Activated CD4-positive, alpha-beta T cell treated with anti-CD3 and anti-CD28 coated beads for 36 hours (primary cell): ENCODE measurements at places on chromosomes 1 and 21. TPM values are rescaled to one million over a fixed set of nuclear protein-coding genes. Genes with fewer than 3 reads are reported as not detected.
A peak's percentile ranks its signal among the peaks of the same experiment; 100 is the strongest.

GRCh38 chr1:5752746-5753548, 239.3 kb downstream of the NPHP4 start:
- no peaks in the 10 kb centered on the region for H3K4me1 ChIP-seq
- peaks cover 3% of the 10 kb centered on the region for H3K27me3 ChIP-seq
- no peak overlapping the region for H3K4me3 ChIP-seq
- no peak for DNase-seq
- no peaks in the 10 kb centered on the region for H3K36me3 ChIP-seq
- H3K27ac ChIP-seq, result no peak overlapping the region

DNA sequence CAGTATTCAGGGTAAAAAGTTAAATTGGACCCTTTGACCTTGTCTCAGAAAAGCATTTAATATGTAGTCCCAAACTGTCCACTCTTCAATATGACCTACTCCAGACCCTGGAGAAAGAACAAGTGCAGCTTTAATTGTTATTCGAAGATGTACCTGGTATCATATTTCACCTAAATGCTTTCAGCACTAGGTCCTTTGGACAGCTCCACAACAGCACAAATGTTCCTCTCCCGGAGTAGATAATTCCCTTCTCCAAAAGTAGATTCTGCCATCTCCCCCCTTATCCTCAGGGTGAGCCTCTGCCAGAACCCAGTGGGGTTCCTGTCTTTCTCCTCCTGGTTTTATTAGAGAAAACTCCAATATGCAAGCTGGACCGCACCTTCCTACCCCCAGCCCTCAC, 104.5 kb upstream of the AJAP1 start:
- H3K4me1 ChIP-seq, result no peaks in the 10 kb centered on the region
- no peaks in the 10 kb centered on the region for H3K36me3 ChIP-seq
- no peak for DNase-seq
- peaks cover 18% of the 10 kb centered on the region for H3K27me3 ChIP-seq
- no peak overlapping the region for H3K27ac ChIP-seq
- no peak overlapping the region for H3K4me3 ChIP-seq

GRCh38 chr1:11062965-11063401, 3.2 kb upstream of the SRM start:
- H3K36me3 ChIP-seq, result peaks cover 47% of the 10 kb centered on the region
- H3K4me1 ChIP-seq, result peaks cover 36% of the 10 kb centered on the region
- DNase-seq, result peak; percentile 58
- no peaks in the 10 kb centered on the region for H3K27me3 ChIP-seq

DNA sequence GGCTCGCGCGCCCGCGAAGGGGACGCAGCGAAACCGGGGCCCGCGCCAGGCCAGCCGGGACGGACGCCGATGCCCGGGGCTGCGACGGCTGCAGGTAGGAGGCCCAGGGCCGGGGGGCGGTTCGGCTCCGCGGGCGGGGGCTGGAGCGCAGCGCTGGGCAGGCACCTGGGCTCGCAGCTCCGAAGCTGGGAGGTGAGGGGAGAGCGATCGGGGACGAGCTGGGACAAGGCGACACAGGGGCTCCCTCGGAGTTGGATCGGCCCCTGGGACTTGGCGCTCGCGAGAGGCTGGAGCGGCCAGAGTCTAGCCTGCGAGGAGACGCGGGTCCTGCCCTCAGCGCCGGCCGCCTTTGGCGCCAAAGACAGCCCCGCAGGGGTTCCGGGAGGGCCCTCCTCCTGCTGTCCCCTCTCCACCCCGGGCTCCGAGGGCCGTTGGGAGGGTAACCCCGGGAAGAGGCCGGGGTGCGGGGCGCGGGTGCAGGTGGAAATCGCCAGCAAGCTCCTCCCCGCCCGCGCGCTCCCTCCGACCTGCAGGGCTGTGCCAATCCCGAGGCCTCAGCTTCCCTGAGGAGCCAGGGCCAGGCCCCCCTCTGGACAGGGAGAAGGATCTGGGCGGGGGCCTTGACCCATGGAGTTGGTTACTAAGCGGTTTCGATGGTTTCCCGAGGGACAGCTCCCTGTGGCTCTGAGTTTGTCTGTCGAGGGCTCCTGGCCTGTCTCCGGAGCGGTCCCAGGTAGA, 401 bp downstream of the TP73 start:
- H3K4me1 ChIP-seq, result peaks cover 24% of the 10 kb centered on the region
- peaks cover 33% of the 10 kb centered on the region for H3K27me3 ChIP-seq
- no peaks in the 10 kb centered on the region for H3K36me3 ChIP-seq
- no peak for DNase-seq
- H3K27ac ChIP-seq, result no peak overlapping the region
- no peak overlapping the region for H3K4me3 ChIP-seq

- no peaks in the 10 kb centered on the region for H3K36me3 ChIP-seq
- H3K4me3 ChIP-seq, result no peak overlapping the region
- no peaks in the 10 kb centered on the region for H3K27me3 ChIP-seq
- peaks cover 68% of the 10 kb centered on the region for H3K4me1 ChIP-seq
- no peak for DNase-seq
- no peak overlapping the region for H3K27ac ChIP-seq
These were observed 159.5 kb downstream of the LTN1 start for GRCh38 chr21:28833182-28833581.

DNA sequence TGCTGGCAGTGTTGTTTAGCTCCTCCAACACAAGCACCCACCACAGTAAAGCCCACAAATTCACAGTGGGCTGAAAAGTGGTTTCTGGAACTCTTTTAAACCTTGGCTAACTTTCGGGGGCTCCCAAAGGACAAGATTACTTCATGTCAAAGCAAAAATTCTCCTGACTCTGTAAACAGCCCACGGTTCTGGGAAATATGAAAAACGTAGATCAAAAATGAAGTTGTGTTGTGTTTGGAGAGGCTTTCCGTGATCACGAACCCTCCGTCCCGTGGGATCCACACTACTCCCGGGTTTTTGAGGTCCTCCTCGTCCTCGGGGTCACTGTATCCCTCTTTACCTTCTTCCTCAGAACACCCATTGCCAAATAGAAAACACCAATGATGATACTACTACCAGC, 159.0 kb upstream of the RUNX1 start:
- no peaks in the 10 kb centered on the region for H3K36me3 ChIP-seq
- no peaks in the 10 kb centered on the region for H3K27me3 ChIP-seq
- DNase-seq, result no peak
- H3K27ac ChIP-seq, result no peak overlapping the region
- peaks cover 26% of the 10 kb centered on the region for H3K4me1 ChIP-seq

DNA sequence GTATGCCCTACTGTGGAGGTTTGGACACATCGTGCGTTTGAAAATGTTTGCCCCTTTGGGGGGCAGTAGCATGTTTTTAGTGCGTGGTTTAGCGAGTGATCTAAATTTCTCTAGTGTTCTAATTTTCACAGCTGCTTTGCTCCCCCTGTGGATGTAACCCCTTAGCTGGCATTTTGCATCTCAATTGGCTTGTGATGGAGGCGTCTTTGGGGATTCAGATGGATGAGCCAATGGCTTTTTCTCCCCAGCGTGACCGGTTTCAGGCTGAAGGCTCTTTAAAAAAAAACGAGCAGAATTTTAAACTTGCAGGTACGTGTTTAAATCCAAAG, 836 bp downstream of the CDC7 start:
- peaks cover 31% of the 10 kb centered on the region for H3K36me3 ChIP-seq
- no peak overlapping the region for H3K4me3 ChIP-seq
- H3K4me1 ChIP-seq, result peaks cover 30% of the 10 kb centered on the region
- no peak overlapping the region for H3K27ac ChIP-seq

The SH3BGR gene
- total RNA-seq, result 3.9 TPM

The UTS2 gene
- not detected for total RNA-seq

DNA sequence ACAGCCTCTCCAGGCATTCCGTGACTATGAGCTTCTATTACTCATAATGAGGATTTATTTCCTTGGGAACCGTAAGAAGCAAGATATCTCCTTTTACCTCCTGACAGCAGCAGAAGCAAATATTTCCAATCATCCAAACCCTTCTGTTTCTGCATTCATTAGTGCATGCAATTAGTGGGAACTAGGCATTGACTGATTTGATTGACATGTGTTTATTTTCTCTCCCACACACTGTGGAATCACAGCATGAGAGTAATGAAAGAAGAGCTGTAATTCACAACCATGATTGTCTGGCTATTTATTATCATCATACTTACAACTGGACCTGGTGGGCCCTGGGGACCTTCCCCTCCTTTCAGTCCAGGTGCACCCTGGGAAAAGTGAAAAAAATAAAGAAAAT, 146.8 kb downstream of the COL11A1 start:
- no peak for DNase-seq
- no peak overlapping the region for H3K4me3 ChIP-seq
- no peaks in the 10 kb centered on the region for H3K27me3 ChIP-seq
- H3K36me3 ChIP-seq, result no peaks in the 10 kb centered on the region
- H3K27ac ChIP-seq, result no peak overlapping the region

GRCh38 chr1:238517711-238518110, 627.0 kb upstream of the ZP4 start:
- no peaks in the 10 kb centered on the region for H3K36me3 ChIP-seq
- no peaks in the 10 kb centered on the region for H3K4me1 ChIP-seq
- H3K27ac ChIP-seq, result no peak overlapping the region
- no peaks in the 10 kb centered on the region for H3K27me3 ChIP-seq
- no peak for DNase-seq

DNA sequence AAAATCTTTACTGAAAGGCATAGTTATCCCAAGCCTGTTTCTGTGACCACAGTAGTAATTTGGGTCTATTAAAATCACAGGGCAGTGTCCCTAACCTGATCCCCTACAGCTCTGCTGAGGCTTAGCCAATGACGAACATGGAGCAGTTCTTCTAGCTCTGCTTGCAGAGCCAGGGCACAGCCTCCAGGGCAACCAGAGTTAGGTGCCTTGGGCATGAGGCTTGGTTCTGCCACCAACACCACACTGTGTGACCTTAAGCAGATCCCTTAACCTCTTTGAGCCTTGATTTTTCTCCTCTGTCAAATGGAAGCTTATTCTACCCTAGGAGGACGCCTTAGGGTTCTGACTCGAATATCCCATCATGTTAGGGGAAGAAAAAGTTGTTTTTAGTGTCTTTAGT, 86.7 kb upstream of the TLR5 start:
- H3K27ac ChIP-seq, result peak overlapping the region; percentile 81
- no peaks in the 10 kb centered on the region for H3K27me3 ChIP-seq
- H3K4me3 ChIP-seq, result peak overlapping the region; percentile 5
- DNase-seq, result peak; percentile 32
- H3K36me3 ChIP-seq, result peaks cover 1% of the 10 kb centered on the region

DNA sequence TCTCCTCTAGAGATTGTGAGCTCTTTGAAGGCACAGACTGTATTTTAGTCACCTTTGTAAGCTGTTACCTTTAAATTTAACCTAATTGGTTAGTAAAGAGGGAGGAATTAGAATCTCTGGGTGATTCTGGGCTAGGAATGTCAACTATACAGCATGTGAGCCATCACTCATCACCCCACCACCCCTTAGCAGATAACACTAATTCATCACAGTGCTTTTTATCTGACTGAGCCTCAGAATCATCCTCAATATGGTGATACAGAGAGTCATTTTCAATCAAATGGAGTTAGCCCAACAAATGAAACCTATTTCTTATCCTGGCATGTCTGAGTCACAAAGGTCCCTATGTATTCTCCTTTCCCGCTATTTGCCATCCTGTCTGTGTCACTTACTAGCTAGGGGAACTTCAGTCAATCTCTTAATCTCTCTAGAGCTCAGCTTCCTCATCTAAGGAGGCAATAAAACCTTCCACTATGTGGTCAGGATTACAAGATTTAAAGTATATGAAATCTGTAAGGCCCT, 13.3 kb downstream of the KCNJ10 start:
- H3K36me3 ChIP-seq, result no peaks in the 10 kb centered on the region
- H3K27ac ChIP-seq, result no peak overlapping the region
- H3K27me3 ChIP-seq, result peaks cover 10% of the 10 kb centered on the region
- DNase-seq, result no peak
- H3K4me3 ChIP-seq, result no peak overlapping the region
- H3K4me1 ChIP-seq, result no peaks in the 10 kb centered on the region

DNA sequence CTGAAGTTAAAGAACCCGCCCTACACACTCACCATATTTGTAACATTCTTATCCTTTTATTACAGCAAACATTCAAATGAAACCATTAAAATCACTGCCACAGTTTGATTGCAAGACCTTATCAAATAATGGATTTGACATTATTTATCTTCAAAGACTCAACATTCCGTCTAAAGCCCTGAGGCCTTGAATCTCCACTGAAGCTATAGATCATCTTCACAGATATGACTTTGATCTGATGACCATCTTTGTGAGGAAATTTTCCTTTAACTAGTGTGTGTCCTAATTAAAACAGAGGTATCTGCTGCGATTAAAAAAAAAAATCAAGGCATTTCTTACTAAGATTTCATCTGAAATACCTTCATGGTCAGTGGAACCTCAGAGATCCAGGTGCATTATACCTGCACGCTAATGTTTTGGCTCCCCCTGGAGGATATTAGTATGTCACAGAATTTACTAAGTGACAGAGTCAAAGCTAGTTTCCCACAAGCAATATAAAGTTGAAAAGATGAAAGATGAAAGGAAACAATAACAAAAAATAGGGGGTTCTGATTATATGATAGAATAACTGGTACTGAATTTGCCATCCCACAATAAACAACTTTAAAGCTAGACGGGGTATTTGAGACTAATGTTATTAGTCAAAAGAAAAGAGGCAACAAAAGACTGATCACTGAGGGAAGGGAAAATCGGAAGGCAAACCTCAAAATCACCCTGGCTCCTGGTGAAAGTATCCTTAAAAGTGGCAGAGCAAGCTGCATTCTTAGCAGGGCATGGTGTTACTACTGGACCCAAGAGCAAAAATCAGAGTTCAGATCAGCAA, 923.4 kb downstream of the NCAM2 start:
- no peaks in the 10 kb centered on the region for H3K4me1 ChIP-seq
- H3K36me3 ChIP-seq, result no peaks in the 10 kb centered on the region
- H3K27me3 ChIP-seq, result peaks cover 6% of the 10 kb centered on the region
- H3K27ac ChIP-seq, result no peak overlapping the region
- DNase-seq, result no peak
- no peak overlapping the region for H3K4me3 ChIP-seq

- peaks cover 2% of the 10 kb centered on the region for H3K27me3 ChIP-seq
- DNase-seq, result no peak
- no peak overlapping the region for H3K27ac ChIP-seq
These were observed 4.6 kb downstream of the JUN start for GRCh38 chr1:58779059-58779754.

- H3K36me3 ChIP-seq, result no peaks in the 10 kb centered on the region
- DNase-seq, result no peak
- peaks cover 5% of the 10 kb centered on the region for H3K4me1 ChIP-seq
- H3K27me3 ChIP-seq, result no peaks in the 10 kb centered on the region
These were observed 190.9 kb upstream of the ADGRL4 start for GRCh38 chr1:79197421-79197820.

GRCh38 chr1:52142220-52143183, 613 bp downstream of the ZFYVE9 start:
- DNase-seq, result peak; percentile 52
- H3K4me3 ChIP-seq, result peak overlapping the region; percentile 80
- peaks cover 43% of the 10 kb centered on the region for H3K4me1 ChIP-seq
- no peaks in the 10 kb centered on the region for H3K36me3 ChIP-seq
- H3K27me3 ChIP-seq, result peaks cover 9% of the 10 kb centered on the region
- H3K27ac ChIP-seq, result peak overlapping the region; percentile 84

The CELA3B gene
- total RNA-seq, result not detected

The NHLH1 gene
- 0.42 TPM for total RNA-seq

The FMO4 gene
- 1.4 TPM for total RNA-seq

GRCh38 chr21:36803051-36803645, 104.2 kb downstream of the SIM2 start:
- no peak overlapping the region for H3K4me3 ChIP-seq
- peaks cover 16% of the 10 kb centered on the region for H3K36me3 ChIP-seq
- no peak for DNase-seq
- H3K27ac ChIP-seq, result no peak overlapping the region
- H3K4me1 ChIP-seq, result no peaks in the 10 kb centered on the region
